Bone marrow (tissue), 2 donors: ENCODE measurements at places on chromosomes 1 and 21.

GRCh38 chr1:116373431-116374352 is 648 bp downstream of the ATP1A1 start:
- peak; percentile 70 for DNase-seq

DNA sequence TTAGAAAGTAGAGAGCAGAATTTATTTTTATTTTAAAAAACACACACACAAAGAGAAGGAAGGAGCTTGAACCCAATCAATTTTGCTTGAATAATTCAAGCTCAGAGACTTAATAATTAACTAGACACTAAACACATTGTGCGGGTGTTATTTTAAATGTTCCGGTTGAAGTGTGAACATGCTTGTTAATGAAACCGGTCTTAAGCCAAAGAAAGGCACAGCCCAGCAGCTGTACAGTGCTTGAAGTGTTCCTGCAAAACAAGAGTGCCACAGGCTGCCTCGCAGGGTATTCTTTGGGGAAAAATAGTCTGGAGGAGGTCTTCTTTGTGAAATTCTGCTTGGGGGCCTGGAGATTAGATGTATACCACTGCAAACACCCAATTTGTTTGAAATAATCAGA is 2.2 kb upstream of the CDC42BPA start:
- no peak for DNase-seq

DNA sequence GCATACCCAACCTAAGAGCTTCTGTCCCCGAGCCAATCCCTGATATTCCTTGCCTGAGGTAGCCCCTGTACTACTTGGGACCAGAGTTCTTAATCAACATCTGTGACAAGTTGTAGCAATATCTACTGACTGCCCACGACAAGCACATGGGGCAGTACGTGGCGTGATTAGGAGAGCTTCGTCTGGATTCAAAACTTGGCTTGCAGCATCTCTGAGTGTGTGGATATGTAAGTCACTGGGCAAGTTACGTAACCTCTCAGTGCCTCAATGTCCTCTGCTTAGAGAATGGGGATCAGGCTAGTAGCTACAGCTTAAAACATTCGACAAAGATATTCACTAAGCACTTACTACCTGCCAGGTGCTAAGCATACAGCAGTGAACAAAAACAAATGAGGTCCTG is 5.0 kb downstream of the HSPG2 start:
- DNase-seq: no peak

- DNase-seq: no peak
These were observed 7.9 kb downstream of the DISC1 start for GRCh38 chr1:231634323-231635013.

DNA sequence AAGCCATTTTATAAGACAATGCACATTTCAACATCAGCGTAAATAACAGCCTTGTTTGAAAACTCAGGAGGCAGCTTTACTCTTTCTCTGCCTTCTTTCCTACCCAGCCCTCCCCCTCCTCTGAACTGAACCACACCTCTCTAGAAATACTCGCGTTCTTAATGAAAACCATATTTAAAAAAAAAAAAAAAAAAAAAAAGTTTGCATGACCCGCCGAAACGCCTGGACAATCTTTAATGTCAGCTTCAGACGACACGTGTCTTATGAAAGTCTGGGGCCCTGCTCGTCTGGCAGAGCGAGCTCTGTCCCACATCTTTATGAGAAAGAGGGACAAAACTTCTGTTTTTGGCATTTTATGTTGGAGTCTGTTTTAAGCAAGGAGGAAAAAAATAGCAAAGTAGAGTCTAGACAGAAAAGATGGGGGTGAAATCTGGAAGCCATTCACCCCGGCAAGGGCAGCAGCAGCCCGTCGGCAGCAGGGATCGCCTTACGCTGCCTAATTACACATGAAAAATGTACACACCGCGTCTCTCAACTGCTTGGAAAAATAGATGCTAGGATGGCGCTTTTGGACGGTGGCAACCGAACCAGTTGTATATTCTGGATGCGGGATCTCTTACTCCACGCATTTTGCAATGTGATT is 130.4 kb upstream of the ETS2 start:
- no peak for DNase-seq
